NCI-H1694 (cell line): ENCODE measurements at places on chromosomes 11 and 22.
A peak's percentile ranks its signal among the peaks of the same experiment; 100 is the strongest.

- DNase-seq: no peak
Observed at GRCh38 chr11:1771700-1772099, 8.0 kb upstream of the CTSD start.

DNA sequence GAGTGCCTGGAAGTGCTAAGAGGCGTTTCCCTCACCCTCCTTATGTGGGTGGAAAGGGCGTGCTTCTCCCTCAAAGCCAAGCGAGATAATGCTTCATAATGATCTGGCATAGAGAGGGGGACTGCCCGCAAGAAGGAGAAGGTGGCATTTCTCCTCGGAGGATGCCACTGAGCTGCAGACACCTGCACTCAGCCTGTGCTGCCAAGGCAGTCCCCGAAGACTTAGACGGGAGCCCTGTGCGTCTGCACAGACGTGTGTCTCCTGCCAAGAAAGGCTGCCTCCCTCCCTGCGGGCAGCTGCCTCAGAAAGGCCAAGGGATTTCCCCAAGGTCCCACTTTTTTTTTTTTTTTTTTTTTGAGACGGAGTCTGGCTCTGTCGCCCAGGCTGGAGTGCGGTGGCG, 48.1 kb upstream of the SPATA19 start:
- no peak for DNase-seq

DNA sequence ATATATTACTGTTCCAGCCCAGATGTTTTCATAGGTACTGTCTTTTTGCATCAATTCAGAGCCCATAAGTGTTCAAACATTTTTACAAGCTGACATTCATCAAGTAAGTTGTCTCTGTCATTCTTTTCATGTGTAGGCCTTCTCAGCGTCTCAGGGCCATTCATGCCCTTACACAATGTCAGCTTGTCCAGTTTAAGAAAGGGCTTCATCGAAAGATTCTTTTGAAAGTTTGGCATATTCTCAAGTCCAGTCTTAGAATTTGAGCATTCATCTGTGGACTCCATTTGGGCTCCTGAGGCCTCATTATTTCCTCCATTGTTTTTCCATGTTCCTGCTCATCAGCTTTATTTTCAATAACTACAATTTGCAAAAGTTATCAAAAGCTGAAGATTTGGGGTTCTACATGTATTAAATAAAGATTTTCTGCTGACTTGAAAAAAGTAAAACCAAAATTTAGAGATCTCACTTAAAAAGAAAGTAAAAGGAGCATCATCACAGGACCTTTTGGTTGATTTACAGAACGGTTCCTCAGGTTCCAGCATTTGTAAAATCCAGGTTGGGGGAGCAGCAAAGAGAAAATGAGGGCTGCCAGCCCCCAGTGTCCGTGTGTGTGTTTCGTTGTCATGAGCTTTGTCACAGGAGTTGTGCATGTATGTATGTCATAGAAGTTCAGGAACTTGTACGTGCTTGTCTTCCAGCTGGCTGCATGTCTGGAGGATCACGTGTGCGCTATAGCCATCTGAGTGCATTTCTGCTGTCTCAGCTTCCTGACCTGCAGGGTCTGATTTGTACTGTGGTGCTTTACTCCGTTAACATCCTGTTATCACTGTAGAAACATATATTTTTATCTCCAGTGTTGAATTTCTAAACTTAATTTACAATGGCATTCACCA, 15.6 kb downstream of the MOV10L1 start:
- no peak for DNase-seq

DNA sequence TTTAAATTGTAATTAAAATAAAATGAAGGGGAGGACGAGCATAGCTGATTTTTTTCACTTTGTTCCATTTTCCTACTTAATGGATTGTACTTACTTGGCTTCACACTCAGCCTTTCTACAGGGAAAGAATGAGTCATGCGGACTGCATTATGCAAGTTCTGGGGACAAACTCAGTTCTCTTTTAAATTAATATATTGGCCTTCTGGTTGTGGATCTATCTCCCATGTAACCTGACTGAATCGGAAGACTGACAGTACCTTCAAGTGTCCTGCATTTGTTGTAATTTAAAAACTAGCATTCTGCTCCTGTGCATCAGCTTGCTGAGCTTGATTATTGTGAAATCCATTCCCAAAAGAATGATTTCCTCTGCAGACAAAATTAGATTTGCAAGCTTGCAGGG, 12.2 kb downstream of the OR8D1 start:
- no peak for DNase-seq

GRCh38 chr11:63680834-63681320, 423 bp upstream of the RTN3 start:
- peak; percentile 39 for DNase-seq

GRCh38 chr11:107957109-107957588, 28.9 kb downstream of the RAB39A start:
- DNase-seq: peak; percentile 2

DNA sequence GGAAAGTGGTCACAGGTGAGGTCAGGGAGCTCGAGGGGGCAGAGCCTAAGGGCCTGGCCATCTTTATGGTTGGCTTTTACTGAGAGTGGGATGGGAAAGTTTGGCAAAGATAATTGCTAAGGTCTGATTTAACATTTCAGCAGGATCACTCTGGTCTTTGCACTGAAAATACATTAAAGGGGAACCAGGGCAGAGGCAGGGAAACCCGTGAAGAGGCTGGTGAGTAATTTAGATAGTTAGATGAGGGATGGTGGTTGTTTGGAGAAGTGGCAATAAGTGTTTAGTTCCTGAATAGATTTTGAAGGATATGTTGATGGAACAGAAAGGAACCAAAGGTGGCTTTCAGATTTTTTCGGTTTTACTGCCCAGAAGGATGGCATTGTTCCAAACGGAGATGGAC, 50.8 kb downstream of the SCN3B start:
- no peak for DNase-seq

DNA sequence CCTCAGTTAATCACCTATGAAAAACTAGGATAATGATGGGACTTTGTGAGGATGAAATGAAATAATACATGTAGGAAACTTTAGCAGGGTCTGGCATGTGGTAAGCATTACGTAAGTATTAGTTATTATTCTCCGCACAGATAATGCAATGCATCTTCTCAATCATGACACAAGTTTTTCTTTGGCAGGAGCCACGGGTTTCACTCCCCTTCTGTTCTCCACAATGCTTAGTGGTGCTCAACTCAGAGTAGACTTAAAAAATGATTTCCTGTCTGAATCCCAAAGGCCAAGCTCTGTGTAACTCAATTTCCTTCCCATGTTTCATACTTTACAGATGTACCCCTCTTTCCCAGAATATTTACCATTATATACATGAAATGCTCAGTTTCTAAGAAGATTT, 82.9 kb downstream of the CCDC34 start:
- DNase-seq: no peak

DNA sequence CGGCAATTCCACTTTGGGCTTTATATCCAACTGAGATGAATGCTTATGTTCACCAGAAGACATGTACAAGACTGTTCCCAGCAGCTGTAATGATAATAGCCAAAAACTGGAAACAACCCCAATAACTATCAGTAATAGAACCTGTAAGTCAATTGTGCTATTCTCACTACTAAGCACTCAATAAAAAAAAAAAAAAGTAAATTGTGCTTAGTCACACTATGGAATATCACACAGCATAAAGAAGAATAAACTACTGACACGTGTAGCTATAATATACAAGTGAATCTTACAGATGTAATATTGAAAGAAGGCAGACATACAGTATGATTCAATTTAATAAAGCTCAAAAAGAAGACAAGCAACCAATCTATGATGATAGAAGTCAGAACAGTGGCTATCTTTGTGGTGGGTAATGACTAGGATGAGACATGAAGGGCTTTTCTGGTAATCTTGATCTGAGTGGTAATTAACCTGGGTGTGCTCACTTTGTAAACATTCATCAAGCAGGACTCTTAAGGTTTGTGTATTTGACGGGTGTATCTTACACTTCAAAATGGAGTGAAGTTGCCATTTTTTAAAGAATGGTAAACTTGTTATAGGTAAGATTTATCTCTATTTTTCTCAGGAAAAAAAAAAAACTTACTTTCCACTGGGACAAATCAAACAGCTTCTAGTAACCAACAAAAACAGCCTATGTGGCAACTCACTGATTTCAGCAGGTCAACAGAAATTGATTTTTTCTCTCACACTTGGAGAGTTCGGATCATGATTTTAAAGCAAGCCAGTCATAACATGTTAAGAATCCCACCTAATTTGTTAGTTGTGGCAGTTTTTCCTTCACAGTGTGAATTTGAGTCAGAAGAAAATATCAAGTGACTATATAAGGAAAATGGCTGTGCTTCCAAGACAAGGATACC, 84.2 kb downstream of the CCDC83 start:
- no peak for DNase-seq

GRCh38 chr11:19565639-19566038, 147.0 kb upstream of the NAV2 start:
- DNase-seq: no peak

GRCh38 chr22:21858025-21858764, 9.2 kb downstream of the MAPK1 start:
- no peak for DNase-seq

DNA sequence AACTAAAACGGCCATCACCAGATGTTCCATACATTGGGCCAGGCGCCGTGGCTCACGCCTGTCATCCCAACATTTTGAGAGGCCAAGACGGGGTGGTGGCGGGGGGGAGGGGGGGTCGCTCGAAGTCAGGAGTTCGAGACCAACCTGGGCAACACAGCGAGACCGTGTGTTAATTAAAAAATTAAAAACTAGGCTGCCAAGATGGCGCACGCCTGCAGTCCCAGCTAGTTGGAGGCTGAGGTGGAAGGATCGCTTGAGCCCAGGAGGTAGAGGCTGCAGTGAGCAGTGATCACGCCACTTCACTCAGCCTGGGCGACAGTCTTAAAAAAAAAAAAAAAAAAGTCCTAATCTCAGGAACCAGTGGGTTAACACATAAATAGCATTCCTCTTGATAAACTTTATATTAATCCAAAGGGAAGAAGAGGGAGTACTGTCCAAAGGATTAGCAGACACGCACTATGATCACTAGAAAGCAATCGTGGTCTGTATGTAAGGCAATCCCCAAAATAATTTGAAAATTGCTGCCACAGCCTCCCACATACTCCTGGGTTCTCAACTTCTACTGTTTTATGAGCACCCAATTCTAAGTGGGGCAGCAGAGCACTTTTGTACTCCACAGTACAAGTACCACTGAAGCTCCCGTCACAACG, 604 bp downstream of the PUS3 start:
- DNase-seq: no peak
